ENCODE measurements at places on chromosomes 7 and 10.

DNA sequence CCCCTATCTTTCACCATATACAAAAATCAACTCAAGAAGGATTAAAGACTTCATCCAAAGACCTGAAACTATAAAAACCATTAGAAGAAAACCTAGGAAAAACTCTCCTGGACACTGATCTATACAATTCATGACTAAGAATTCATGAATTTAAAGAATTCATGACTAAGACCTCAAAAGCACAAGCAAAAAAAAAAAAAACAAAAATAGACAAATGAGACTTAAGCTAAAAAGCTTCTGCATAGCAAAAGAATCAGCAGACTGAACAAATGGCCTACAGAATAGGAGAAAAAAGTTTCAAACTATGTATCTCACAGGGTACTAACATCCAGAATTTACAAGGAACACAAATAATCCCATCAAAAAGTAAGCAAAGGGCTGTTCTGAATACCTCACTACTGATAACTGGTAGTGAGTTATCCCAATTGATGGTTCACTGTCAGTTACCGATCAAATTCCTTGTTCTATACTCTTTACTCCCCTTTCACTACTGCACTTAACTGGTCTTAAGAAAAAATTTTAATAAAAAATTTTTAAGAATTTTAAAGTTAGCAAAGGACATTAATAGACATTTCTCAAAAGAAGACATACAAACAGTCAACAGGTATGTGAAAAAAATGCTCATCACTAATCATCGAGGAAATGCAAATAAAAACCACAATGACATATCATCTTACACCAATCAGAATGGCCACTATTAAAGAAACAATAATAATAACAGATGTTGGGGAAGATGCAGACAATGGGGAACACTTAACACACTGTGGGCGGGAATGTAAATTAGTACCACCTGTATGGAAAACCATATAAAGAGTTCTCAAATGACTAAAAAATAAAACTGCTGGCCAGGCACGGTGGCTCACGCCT is 33.2 kb downstream of the KMT2C start:
- peak; percentile 40 for DNase-seq

GRCh38 chr10:67819768-67820204 is 18.2 kb downstream of the DNAJC12 start:
- DNase-seq, result no peak

- DNase-seq, result no peak
Measured at GRCh38 chr10:77390481-77390891, 247.1 kb downstream of the KCNMA1 start.

- no peak for DNase-seq
Measured at GRCh38 chr7:123650595-123650994, 5.1 kb upstream of the LMOD2 start.

- peak; percentile 73 for DNase-seq
Measured at GRCh38 chr7:130292682-130293257, at the start of gene CPA4. Gene CPA4 (plus strand): TSS chr7:130293161. CDS start chr7:130293181, 20 bp downstream.

DNA sequence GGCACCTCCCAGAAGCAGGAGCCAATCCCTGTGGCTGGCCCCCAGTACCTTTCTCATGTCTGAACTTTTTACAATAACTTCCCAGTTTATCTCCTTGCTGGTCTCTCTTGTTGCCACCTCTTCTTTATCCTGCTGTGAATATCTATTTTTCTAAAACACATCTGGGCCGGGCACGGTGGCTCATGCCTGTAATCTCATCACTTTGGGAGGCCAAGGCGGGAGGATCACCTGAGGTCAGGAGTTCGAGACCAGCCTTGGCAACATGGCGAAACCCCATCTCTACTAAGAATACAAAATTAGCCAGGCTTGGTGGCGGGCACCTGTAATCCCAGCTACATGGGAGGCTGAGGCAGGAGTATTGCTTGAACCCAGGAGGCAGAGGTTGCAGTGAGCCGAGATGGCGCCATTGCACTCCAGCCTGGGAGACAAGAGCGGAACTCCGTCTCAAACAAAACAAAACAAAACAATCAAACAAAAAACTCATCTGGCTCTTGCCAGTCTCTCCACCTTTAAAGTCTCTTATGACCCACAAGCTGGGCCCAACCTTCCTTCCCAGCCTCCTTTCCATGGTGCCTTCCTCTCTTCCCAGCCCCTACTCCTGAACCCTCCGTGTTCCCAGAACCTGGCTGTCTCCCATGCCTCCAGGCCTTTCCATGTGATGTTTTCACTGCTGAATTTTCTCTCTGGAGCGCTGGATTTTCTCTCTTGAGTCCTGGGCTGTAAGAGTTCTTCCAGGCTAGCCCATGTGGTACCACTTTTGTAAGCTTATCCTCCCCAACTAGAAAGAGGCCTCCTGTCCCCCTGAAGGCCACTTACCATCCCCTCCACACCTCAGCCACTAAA is 51.3 kb downstream of the HIP1 start:
- no peak for DNase-seq

GRCh38 chr10:78627254-78627795 is 441.4 kb upstream of the ZMIZ1 start:
- no peak for DNase-seq

DNA sequence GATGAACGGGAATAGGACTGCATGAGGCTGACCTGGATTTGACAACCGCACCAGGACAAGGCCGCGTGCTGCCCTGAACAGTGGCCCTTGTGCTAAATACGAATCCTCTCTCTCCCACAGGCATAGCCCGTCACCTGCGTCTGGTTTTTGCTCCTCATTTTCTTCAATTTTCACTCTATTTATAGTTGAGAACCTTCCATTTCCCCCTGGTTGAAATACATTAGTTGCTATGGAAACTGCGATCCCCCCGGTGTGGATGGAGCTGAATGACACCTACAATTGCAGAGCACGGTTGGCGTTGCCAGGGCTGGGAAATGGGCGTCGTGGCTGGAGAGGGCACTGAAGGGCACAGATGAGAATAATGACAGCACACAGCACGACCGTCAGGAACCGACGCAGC is 158.6 kb upstream of the PITRM1 start:
- no peak for DNase-seq

DNA sequence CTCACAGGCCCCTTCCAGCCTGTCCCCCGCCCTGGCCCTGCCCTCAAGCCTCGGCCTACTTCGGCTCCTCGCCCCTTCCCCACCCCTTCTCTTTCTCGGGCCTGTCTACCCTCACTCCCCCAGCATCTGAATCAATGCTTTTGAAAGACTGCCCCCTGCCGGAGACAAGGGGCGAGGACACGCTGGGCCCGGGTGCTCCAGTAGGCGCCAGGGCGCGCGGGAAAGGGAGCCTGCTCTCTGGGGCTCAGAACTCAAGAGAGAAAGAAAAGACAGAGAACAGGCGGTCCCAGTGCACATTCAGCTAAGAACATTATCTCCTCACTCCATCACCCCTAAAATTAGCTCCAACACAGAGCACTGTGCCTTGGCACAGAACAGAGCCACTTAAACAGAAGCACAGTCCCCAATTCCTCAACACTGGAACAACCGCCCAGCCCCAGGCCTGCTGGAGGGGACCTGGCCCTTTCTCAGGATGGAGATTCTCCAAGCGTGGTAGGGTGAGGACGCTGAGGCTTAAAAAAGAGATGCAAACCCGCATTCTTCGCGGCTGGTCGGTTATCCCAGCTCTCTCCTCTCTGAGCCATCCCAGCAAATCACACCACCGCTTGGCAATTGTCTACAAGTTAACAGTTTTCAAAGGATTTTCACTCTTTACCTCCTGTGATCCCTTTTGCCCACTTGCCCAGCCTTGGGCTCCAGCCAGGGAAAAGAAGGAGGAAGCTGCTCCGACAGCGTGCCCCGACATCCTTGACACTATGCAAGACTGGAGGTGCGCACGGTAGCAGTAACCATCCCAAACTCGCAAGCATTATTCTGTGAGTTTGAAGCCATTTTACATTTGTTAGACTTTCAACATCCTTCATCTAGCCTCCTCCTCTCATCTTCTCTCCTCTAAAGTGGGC is 2.1 kb downstream of the GIGYF1 start:
- peak; percentile 66 for DNase-seq

DNA sequence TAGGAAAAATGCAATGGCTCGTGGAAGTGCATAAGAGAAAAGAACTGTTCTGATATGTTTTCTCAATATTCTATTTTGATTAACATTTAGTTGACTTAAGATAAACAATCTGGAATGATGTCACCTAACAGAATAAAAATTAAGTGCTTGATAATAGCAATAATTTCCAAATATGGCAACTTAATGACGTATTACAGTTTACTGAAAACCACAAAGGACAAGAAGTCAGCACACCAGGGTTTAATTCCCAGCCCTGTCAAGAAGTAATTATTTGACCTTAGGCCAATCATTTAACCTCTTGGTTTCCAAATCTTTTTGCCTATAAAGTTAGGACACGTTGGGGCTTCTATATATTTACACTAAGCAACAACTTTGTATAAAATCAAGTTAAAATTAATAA is 95.7 kb downstream of the CABCOCO1 start:
- no peak for DNase-seq

GRCh38 chr7:66779669-66780409 is 39.3 kb downstream of the RABGEF1 start:
- DNase-seq, result no peak

DNA sequence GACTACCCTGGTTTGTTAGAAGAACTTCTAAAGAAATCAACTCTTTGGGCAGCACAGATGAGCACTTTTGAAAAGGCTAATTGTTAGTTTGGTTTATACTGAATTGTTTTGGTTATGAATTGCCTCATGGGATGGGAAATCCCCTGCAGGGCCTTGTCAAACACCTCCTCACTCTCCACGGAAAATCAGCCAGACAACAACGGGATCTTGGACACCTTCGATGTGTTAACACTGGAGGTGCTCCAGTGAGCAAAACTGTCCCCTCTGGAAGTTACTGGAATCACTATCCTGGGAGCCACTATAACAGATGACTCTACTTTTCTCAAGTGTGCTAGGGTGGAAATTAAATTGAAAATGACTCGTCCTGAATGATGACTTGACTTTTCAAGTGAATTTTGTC is 38.7 kb downstream of the CDK6 start:
- no peak for DNase-seq

- no peak for DNase-seq
Measured at GRCh38 chr10:92547676-92548075, 26.2 kb downstream of the IDE start.
